Stomach (tissue), 19 donors: ENCODE measurements at places on chromosomes 2 and 18. TPM values are rescaled to one million over a fixed set of nuclear protein-coding genes. Genes with fewer than 3 reads are reported as not detected.

- peak; percentile 70 for DNase-seq
Measured at GRCh38 chr2:54572636-54573536, 116.8 kb downstream of the SPTBN1 start.

DNA sequence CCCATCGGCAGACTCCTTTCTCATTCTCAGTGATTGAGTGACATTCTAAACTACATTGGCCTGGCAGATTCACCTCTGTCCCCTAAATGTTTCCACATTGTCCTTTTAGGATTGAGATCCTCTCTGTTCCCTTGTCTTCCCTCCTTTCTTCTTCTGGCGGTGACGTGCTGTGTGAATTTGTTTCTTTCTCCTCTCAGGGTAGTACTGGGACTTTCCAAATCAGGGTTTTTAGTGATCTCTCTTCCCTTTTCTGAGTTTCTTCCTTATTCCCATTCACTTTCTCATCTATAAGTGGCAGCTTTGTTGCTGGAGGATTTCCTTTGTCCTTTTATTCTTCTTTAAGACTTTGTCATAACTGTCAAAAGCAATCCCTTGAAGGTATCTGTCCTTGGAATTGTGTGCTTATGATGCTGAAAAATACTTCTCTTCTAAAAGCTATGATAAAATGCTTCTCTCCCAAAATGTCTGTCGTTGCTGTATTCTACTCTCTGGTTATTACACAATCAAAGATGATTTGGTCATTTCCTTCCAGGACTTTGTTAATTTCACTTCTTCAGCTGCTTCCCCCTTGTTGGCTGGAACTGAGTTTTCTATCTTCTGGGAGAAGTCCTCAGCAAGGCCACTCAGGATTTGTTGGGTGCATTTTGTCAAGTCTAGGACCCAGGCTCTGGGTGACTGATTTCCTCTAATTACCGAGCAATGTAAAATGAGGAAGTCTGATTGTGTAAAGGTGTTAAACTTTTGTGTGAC is 4.9 kb upstream of the IL1B start:
- no peak for DNase-seq

Gene PPIL3
- not detected for total RNA-seq

DNA sequence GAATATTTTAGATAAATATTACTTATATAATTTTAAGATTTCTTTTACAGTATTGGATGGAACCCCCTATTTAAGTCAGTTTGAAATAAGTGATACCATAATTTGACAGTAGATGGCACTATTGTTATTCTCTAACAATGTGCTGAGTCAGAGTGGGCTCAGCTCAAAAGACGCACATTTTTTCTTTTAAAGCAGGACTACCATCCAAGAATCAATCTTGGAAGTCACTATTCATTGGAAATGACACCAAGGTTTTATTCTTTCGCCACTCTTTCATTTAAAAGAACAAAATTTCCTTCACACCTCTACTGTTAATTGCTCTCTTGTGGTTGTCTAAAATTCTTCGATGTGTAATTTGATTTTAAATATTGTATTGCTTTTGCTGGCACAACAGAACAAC is 32.6 kb upstream of the SPAG16 start:
- no peak for DNase-seq

Gene ADGRF3
- 0.29 TPM for total RNA-seq

Gene RAD51AP2
- not detected for total RNA-seq

Gene TEX51
- total RNA-seq = not detected

Gene GBX2
- not detected for total RNA-seq

DNA sequence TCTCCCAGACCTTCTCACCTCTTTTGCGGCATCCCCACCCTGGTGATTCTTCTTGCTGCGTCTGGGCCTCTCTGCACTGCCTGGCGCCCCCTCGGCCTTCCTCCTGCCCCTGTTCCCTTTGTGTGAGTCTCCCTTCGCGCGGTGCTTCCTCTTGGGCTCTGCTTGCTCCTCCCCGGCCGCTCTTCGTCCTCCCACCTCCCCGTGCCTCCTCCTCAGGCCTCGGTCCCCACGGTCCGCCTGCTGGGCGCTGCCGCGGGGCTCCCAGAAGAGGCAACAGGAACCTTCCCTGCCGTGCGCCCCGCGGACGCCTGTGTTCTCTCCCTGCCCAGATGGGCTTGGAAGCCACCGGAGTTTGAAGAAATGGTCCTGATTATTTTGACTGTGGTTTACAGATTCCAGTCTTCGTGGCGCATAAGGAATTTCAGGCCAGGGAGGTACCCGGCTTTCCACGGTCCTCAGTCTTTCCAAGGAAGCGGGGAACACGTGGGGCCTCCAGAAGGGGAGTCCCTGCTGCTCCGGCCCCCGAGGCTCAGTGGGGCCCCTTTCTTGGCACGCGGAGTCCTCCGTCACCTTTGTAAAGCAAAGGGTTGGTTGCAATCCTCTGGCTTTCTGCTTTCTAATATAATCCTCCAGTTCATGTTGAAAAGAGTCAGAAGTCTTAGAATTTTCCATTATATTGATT is 13.1 kb downstream of the RNU2-63P start:
- no peak for DNase-seq

- no peak for DNase-seq
Measured at GRCh38 chr2:45859682-45860081, 208.2 kb downstream of the PRKCE start.

GRCh38 chr2:119487434-119488244 is 36.6 kb downstream of the SCTR start:
- peak; percentile 83 for DNase-seq

DNA sequence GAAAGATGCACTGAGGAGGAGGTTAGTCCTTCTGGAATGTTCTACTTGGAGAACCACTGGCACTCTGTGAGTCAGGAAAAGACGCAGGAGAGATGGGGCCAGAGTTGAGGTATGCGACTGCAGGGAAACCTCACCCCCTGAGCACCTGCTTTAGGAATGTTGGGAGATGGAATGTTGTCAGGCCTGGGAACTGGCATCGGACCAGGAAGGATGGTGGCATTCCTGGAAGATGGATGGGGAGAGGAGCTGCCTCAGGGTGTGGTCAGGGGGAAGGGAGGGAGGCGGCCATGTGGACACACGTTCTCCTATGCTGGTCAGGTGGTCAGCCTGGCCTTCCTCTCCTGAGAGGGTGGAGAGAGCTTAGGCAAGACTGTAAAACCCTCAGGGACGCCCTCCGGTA is 146.3 kb downstream of the CELF4 start:
- DNase-seq = no peak

GRCh38 chr2:132609101-132609890 is 60.7 kb downstream of the LYPD1 start:
- DNase-seq = no peak

Gene CABYR
- total RNA-seq = 4.7 TPM

DNA sequence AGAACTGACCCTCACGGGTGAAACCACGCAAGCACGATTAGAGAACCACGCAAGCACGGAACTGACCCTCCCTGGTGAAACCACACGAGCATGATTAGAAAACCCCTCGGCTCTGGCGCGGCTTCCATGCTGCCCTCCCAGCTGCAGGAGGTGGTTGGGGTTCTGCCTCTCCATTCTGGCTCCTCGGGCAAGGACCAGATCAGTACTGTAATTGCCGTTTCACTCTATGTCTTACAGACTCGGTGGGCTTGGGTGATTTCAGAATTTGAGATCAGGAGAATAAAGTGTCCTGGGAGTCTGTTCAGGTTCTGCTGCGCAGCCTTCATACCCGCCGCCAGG is 58.3 kb upstream of the KCNG2 start:
- DNase-seq = no peak
